ENCODE measurements at places on chromosomes 5 and 9.

- H3K4me3 ChIP-seq: no peak overlapping the region
- DNase-seq: no peak
- no peaks in the 10 kb centered on the region for H3K4me1 ChIP-seq
- no peaks in the 10 kb centered on the region for H3K27me3 ChIP-seq
- H3K27ac ChIP-seq: no peak overlapping the region
- peaks cover 13% of the 10 kb centered on the region for H3K36me3 ChIP-seq
These were observed 60.4 kb downstream of the MTAP start for GRCh38 chr9:21862871-21863270.

DNA sequence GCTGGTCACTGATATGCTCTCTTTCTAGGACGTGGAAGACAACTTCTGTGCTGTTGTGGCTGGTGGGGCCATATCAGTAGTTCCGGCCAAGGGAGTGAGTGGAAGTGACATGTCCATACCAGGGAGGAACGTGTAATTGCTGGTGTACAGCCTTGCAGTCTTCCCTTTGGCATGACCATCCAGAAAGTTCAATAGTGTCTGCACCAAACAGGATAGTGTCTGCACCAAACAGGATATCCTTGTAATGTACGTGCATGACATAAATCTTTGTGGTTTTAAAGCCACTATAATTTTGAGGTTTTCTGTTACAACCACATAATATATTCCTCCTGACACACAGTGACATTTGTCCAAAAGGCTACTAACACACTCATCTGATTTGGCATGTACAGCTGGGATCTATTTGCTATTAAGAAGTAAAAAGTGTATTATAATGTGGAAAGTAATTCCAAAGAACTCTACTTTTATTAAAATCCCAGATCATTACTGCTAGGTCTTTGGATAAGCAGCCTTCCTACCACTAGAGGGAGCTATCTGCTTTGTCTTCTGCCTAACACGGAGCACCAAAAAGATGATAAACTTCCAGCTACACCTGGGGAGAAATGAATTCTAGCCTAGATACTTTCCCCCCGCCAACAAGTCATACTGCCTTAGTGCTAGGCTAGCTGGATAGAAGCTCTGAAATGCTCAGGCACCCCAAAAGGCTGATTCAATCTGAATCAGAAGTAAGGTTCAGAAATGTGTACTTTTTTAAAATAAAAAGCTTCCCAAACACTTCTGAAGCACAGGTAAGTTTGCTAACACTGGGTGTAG, 52.7 kb downstream of the RNF145 start:
- peaks cover 7% of the 10 kb centered on the region for H3K4me1 ChIP-seq
- H3K27me3 ChIP-seq: no peaks in the 10 kb centered on the region
- no peak overlapping the region for H3K27ac ChIP-seq
- H3K36me3 ChIP-seq: peaks cover 31% of the 10 kb centered on the region
- DNase-seq: peak; percentile 42

- no peaks in the 10 kb centered on the region for H3K27me3 ChIP-seq
- no peak overlapping the region for H3K4me3 ChIP-seq
- H3K36me3 ChIP-seq: peaks cover 3% of the 10 kb centered on the region
- DNase-seq: no peak
These were observed 12.9 kb downstream of the DYNC2I2 start for GRCh38 chr9:128643519-128644300.

DNA sequence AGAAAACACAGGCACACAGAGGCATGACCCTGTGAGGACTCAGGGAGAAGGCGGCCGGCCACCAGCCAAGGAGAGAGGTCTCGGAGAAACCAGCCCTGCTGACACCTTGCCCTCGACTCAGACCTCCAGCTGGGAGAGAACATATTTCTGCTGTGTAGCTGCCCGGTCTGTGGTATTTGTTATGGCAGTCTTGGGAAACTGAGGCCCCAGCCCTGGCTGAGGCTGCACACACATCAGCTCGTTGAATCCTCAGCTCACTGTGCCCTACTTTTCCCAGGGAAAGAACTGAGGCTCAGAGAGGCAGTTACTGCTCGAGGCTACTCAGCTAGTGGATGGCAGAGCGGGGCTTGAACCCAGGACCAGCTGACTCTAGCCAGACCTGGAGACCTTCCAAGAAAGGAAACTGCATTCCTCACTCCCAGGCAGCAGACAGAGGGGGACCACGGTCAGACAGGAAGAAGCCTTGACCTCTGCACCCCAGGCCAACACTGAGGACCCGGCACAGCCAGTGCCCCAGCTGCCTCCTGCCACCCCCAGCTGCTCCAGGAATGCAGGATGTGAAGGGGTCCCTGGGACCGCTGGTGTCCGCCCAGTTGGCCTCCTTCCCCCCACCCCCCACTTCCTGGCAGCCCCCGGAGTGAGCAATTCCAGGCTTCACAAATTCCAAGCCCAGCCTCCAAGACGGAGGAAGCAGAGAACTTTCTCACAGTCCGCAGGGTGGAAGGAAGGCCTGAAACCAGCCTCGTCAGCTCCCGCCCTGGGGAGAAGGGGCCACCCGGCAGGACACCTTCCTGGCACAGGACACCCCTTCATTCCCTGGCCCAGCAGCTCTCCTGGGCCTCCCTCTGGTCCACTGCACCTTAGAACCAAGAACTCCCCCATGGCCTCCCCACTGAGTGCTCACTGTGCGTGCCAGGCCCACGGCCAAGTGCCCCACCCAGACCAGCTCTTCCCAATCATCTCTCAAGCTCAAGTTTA, 69.9 kb downstream of the LRSAM1 start:
- H3K36me3 ChIP-seq: peaks cover 4% of the 10 kb centered on the region
- no peak for DNase-seq
- H3K4me3 ChIP-seq: no peak overlapping the region
- peaks cover 5% of the 10 kb centered on the region for H3K4me1 ChIP-seq

GRCh38 chr9:134642385-134643181, 980 bp downstream of the COL5A1 start:
- no peak overlapping the region for H3K27ac ChIP-seq
- peaks cover 9% of the 10 kb centered on the region for H3K36me3 ChIP-seq
- H3K4me3 ChIP-seq: no peak overlapping the region
- peaks cover 19% of the 10 kb centered on the region for H3K27me3 ChIP-seq
- DNase-seq: no peak

DNA sequence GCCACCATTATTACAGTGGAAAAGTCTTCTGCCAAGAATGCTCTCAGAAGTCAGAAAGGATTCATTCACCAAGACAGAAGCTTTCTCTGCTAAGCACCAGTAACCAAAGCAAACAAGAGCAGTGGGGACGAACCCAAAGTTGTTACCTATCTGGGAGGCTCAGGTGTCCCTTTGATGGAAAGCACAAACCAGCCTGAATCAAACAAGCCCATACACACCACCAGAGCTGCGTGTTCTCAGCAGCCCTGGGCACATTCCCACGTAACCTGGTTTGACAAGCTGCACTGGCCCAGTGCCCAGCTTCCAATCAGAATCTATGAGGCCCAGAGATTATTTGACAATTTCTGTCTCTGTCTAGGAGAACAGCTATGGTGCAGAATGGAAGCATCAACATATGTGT, 252.6 kb downstream of the ACTL7B start:
- H3K27me3 ChIP-seq: no peaks in the 10 kb centered on the region
- no peaks in the 10 kb centered on the region for H3K36me3 ChIP-seq
- DNase-seq: no peak
- no peak overlapping the region for H3K27ac ChIP-seq

- H3K27me3 ChIP-seq: peaks cover 41% of the 10 kb centered on the region
- no peaks in the 10 kb centered on the region for H3K4me1 ChIP-seq
- H3K36me3 ChIP-seq: peaks cover 3% of the 10 kb centered on the region
- no peak for DNase-seq
- H3K4me3 ChIP-seq: no peak overlapping the region
These were observed 82.6 kb upstream of the GAS1 start for GRCh38 chr9:87029905-87030304.

DNA sequence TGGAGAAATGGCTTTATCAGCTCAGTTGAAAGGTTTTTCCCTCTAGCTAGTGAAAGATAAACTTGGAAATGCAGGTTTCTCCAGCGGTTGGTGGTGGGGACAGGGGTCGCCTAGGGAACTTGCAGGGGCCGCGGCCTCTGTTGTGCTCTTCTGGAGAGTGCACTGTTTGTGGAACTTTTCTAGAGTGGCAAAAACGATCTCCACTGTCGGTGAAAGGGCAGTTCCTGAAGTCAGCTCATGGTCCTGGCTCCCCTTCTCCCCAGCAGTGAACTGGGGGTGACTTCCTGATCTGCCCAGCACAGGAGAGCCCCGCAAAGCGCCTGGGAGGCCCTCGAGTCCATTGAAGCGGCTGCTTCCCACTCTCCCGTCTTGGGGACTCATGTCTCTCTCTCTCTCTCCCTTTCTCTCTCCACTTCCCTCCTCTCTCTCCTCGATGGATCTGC, 3.2 kb downstream of the IRX1 start:
- H3K4me3 ChIP-seq: no peak overlapping the region
- H3K36me3 ChIP-seq: no peaks in the 10 kb centered on the region
- no peak overlapping the region for H3K27ac ChIP-seq

GRCh38 chr9:38339087-38339486, 53.4 kb upstream of the ALDH1B1 start:
- peaks cover 20% of the 10 kb centered on the region for H3K27me3 ChIP-seq
- DNase-seq: no peak
- no peak overlapping the region for H3K4me3 ChIP-seq
- peaks cover 2% of the 10 kb centered on the region for H3K4me1 ChIP-seq
- H3K27ac ChIP-seq: peak overlapping the region; percentile 83

- no peak overlapping the region for H3K27ac ChIP-seq
- H3K27me3 ChIP-seq: no peaks in the 10 kb centered on the region
- H3K36me3 ChIP-seq: no peaks in the 10 kb centered on the region
- no peak overlapping the region for H3K4me3 ChIP-seq
- no peaks in the 10 kb centered on the region for H3K4me1 ChIP-seq
- no peak for DNase-seq
These were observed 23.1 kb downstream of the FREM1 start for GRCh38 chr9:14887149-14887548.

DNA sequence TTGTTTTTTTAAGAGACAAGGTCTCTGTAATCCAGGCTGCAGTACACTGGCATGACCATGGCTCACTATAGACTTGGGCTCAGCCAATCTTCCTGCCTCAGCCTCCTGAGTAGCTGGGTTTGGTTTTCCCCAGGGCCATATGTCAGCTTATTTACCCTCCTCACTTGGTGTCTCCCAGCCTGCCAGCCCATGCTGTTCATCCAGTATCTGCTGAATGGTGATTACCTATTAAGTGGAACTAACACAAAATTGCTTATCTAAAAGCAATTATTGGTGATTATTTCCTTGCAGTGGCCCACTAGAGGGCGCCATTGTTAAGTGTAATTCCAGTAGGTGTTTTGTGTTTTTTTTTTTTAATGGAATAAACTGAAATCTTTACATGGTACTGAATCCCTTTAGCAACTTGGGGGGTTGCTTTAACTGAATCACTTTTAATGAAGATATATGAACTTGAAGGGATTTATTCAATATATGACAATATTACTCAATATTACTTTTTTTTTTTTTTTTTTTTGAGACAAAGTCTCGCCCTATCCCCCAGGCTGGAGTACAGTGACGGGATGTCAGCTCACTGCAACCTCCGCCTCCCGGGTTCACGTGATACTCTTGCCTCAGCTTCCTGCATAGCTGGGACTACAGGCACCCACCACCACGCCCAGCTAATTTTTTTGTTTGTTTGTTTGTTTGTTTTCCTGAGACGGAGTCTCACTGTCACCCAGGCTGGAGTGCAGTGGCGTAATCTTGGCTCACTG, 13.8 kb downstream of the EXOSC2 start:
- no peak overlapping the region for H3K27ac ChIP-seq
- H3K36me3 ChIP-seq: peaks cover 37% of the 10 kb centered on the region
- peaks cover 8% of the 10 kb centered on the region for H3K4me1 ChIP-seq
- DNase-seq: peak; percentile 71

DNA sequence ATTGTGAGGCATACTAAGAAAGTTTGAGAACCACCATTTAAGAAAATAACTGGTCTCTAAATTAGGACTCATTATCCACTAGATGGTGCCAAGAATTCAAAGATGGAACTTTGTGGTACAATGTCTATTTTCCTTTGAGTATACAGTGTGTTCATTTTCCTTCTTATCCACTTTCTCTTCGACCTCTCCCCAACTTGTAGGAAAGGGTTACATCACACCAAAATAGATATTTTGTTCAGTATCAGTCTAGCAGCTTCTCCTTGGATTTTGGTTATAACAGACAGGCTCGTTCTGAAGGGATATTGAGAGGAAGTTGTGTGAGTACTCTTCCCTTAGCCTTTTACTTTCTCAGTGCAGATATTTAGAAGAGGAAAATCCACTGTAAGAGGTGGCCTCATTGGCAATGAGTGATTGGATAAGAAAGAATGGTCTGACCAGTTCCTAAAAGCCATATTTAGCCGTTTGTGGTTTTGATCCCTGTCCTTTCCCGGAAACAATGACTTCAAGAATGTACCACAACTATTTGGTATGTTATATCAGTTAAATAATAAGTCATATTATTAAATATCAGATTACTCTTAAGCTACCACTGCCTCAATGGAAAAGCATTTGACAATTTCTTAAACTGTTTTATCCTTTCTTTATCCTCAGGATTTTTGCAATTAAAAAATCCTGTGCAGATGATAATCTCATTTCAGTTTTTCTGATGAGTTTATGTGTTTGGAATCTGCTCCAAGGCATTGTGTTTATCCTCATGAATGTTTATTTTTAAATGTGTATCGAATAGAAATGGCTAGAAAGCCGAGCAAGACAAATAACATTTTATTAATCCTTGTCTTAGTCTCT, 69.0 kb upstream of the GRAMD2B start:
- H3K27me3 ChIP-seq: peaks cover 10% of the 10 kb centered on the region
- H3K27ac ChIP-seq: peak overlapping the region; percentile 13
- DNase-seq: no peak
- H3K4me3 ChIP-seq: no peak overlapping the region
- H3K36me3 ChIP-seq: no peaks in the 10 kb centered on the region
- H3K4me1 ChIP-seq: peaks cover 4% of the 10 kb centered on the region

GRCh38 chr5:67983251-67984110, 232.1 kb upstream of the PIK3R1 start:
- no peak for DNase-seq
- no peaks in the 10 kb centered on the region for H3K4me1 ChIP-seq

DNA sequence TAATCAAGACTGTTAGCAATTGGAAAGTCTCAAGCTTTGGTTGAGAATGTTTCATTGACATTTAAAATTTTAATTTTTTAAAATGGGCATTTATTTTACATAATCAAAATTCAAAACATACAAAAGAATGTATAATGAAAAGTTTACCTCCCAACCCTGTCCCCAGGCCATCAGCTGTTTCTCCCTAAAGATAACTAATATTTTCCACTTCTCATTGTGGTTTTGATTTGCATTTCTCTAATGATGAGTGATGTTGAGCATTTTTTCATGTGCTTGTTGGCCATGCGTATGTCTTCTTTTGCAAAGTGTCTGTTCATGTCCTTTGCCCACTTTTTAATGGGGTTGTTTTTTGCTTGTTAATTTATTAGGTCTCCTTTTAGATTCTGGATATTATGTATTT, 11.4 kb upstream of the MACIR start:
- no peak for DNase-seq
- no peaks in the 10 kb centered on the region for H3K36me3 ChIP-seq
- peaks cover 7% of the 10 kb centered on the region for H3K4me1 ChIP-seq
- H3K27me3 ChIP-seq: peaks cover 76% of the 10 kb centered on the region
- H3K27ac ChIP-seq: no peak overlapping the region

DNA sequence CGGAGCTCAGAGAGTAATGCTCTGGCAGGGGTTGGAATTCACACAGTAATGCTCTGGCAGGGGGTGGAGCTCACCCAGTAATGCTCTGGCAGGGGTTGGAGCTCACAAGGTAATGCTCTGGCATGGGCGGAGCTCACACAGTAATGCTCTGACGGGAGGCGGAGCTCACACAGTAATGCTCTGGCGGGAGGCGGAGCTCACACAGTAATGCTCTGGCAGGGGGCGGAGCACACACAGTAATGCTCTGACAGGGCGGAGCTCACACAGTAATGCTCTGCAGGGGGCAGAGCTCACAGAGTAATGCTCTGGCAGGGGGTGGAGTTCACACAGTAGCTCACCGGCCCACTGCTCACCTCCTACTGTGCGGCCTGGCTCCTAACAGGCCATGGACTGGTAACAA, 47.2 kb upstream of the LPCAT1 start:
- no peaks in the 10 kb centered on the region for H3K4me1 ChIP-seq
- no peaks in the 10 kb centered on the region for H3K27me3 ChIP-seq
- H3K36me3 ChIP-seq: peaks cover 4% of the 10 kb centered on the region
- no peak for DNase-seq
- H3K27ac ChIP-seq: peak overlapping the region; percentile 29
